Brain pericyte (primary cell): ENCODE measurements at places on chromosomes 16 and 17.

DNA sequence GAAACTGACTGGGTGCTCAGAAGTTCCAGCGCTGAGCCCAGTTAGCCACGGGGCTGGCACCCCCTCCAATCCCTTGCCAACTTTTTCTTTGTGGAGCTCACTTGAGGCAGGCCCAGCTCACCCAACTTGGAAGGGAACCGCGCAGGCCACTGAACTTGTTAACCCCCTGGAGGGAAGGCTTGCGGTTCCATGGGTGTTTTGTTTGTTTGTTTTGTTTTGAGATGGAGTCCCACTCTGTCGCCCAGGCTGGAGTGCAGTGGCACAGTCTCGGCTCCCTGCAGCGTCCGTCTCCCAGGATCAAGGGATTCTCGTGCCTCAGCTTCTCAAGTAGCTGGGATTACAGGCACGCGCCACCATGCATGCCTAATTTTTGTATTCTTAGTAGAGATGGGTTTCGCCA, 34.1 kb upstream of the NDRG4 start:
- DNase-seq: no peak

DNA sequence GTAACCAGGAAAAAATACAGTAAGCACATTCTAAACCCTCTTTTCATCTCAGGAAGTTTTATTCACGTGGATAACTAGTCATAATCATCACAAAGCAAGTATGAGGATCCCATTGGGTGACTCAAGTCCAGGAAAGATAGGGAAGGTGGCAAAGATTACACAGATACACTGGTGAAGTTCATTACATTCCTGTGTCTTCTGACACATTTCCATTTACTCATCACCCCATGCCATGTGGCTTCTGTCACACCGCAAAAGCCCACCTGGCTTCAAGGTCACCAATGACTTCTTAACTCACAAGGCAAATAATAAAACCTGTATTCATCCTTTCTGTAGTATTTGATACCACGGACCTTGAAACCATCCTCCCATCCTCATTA, 17.0 kb downstream of the HS3ST3A1 start:
- DNase-seq: no peak

- no peak for DNase-seq
These were observed 13.5 kb upstream of the ZNF689 start for GRCh38 chr16:30623536-30624283.

- DNase-seq: no peak
These were observed 37.8 kb downstream of the RBBP6 start for GRCh38 chr16:24577167-24577566.

DNA sequence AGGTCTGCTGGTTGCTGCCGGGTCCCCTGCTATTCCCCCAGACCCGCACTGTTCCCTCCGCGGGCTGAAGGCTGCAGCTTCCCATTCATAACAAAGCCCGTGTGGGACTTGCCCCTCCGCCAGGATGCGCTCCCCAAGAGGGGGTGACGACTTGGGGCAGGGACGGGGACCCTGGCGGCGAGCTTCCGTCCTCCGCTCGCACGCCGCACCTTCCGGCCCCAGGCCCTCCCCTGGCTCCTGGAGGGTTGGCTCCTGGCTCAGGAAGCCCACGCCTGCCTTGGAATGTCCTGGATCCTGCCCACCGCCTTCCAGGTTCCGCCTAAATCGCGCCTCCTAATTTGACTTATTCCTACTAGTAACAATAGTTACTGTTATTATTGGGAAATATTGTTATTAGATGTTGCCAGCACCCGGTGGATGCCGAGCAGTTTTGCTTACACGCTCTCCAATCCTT, 1.1 kb upstream of the TFAP4 start:
- DNase-seq: no peak

- DNase-seq: no peak
These were observed 1417.9 kb upstream of the GOT2 start for GRCh38 chr16:60151987-60152386.

GRCh38 chr16:86040496-86040895, 141.5 kb downstream of the IRF8 start:
- no peak for DNase-seq

DNA sequence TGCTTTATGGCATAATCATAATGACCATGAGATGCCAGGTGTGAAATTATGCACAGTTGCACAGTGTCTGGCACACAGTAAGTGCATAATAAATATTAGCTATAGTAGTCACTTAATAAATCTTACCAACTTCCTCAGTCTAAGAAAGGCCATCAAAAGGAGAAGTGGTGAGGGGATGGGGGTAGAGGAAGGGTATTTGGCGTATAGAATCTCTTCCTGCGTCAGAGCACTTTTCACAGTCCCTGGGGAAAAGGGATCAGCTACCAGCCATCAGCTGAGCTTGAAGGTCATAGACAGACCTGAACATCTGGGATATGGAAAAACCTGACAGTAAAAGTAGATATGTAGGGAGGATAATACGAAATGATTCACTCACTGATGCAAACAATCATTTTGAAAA, 5.8 kb downstream of the CRHR1 start:
- DNase-seq: no peak

- no peak for DNase-seq
These were observed 61.5 kb downstream of the EPN2 start for GRCh38 chr17:19298569-19299213.

GRCh38 chr17:40399185-40399584, 18.5 kb downstream of the TOP2A start:
- DNase-seq: peak; percentile 39

- DNase-seq: no peak
These were observed 111.0 kb downstream of the NPIPB5 start for GRCh38 chr16:22621586-22622155.

GRCh38 chr16:54585094-54585997, 298.8 kb upstream of the IRX3 start:
- DNase-seq: no peak

DNA sequence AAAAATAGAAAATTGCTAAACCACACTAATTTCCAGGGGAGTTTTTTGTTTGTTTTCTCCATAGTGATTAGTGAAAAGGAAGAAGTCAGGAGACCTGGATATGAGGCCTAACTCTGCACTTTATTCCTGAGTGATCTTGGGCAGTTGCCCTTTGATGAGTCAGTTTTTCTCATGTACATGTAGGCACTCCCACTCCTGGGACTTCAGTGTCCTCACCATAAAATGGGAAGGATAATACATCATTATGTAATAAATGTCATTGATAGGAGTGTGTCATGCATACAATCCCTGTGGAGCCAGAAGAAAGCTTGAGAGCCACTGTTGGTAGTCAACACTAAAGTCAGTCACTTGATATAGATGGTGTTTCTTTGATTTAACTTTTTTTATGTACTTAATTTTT, 32.5 kb downstream of the WIPF2 start:
- no peak for DNase-seq

DNA sequence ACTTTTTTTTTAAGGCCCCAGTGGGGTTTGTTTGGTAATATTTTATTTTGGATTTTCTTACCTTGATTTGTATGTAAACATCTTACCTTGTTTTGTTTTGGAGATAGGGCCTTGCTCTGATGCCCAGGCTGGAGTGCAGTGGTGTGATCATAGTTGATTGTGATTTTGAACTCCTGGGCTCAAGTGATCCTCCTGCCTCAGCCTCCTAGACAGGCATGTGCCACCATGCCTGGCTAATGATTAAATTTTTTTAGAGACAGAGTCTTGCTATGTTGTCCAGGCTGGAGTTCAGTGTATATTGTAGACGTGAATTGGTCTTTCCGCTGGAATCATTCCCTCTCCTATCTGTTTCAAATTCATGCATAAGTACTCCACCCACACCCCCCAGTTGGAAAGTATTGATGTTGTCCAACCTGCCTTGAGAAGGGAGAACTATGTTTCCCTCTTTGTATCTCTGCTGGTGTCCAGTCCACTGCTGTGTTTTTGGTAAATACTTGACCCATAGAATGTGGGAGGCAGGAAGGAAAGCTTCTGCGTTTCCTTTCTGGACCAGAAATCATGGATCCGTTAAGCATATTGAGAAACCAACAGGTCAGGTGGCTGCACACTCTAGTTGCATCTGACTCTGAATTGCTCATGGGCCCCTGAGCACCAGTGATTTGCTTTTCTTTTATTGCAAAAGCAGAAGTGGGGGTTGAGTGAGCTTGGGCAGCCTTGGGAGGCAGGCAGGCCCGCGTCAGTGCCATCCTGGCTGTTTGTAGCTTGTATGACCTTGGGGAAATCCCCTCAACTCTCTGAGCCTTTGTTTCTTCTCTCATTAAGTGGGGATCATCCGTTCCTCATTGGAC, 25.0 kb downstream of the RMI2 start:
- no peak for DNase-seq

GRCh38 chr17:4534515-4534914, 20.7 kb downstream of the MYBBP1A start:
- DNase-seq: no peak

GRCh38 chr17:7136266-7136877, 21.8 kb upstream of the ASGR2 start:
- DNase-seq: peak; percentile 11

DNA sequence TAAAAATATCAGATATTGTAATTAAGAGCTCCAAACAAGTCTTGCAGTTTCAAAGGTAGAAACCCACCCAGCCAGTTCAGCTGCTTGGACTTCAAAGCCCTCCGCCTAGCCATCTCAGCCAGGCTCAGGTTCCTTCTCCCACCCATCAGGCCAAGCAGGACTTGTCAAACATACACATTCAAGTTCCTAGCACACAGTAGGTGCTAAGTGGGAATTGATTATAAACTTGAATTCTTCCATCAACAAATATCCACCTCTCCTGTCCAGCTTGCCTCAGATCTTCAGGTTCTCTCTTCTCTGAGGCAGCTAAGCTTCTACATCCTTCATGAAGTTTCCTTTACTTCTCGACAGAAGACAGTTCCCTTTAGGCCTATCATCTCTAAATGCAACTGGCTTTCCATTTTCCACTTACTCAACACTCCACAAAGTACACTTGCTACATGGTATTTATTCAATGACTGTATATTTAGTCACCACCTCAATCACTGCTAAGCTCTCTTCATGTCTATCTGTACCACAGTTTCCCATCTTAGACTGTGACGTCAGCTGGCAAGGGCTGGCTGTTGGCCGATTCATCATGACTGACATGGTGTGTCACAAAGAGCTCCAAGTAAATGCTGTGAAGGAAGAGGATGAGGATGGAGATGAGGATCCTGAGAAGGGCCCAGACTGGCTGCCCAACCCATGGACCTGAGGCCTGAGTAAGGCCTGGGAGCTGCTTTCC, 13.3 kb upstream of the COG7 start:
- DNase-seq: no peak

GRCh38 chr16:70511833-70512232, 11.5 kb downstream of the COG4 start:
- DNase-seq: no peak

GRCh38 chr16:56282451-56282850, 91.2 kb downstream of the GNAO1 start:
- no peak for DNase-seq

- DNase-seq: no peak
These were observed 578 bp downstream of the PGAP6 start for GRCh38 chr16:381012-381788.

DNA sequence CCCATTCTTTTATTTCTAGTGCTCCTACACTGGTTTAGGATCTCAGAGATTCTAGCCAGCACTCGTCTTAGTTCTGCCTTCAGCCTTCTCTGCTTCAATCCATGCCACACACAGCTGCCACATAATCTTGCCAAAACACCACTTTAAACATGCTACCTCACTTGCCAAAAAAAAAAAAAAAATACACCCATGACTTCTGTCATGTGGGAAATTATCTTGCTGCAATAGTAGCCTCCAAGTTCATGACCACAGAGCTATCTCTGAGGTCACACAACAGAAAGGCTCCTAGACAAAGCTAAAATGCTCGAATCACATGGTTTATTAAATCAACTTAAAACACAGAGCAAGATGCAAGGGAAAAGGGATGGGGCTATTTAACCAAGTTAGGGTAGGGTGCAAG, 18.1 kb downstream of the FZD2 start:
- DNase-seq: no peak

GRCh38 chr17:27342059-27342458, 48.1 kb downstream of the WSB1 start:
- DNase-seq: no peak

GRCh38 chr17:40604327-40605080, 39.2 kb upstream of the CCR7 start:
- no peak for DNase-seq

- no peak for DNase-seq
These were observed 7.3 kb upstream of the CAPNS2 start for GRCh38 chr16:55559233-55559632.

- DNase-seq: no peak
These were observed 75.8 kb downstream of the TEX14 start for GRCh38 chr17:58615768-58616659.

- no peak for DNase-seq
These were observed 20.3 kb downstream of the MSI2 start for GRCh38 chr17:57276621-57277020.
